ENCODE measurements at places on chromosomes 7 and 10.
A peak's percentile ranks its signal among the peaks of the same experiment; 100 is the strongest.

GRCh38 chr7:17952387-17952786 lies 12.1 kb upstream of the SNX13 start:
- DNase-seq: no peak

- no peak for DNase-seq
These were observed 10.2 kb downstream of the PTEN start for GRCh38 chr10:87873656-87874055.

DNA sequence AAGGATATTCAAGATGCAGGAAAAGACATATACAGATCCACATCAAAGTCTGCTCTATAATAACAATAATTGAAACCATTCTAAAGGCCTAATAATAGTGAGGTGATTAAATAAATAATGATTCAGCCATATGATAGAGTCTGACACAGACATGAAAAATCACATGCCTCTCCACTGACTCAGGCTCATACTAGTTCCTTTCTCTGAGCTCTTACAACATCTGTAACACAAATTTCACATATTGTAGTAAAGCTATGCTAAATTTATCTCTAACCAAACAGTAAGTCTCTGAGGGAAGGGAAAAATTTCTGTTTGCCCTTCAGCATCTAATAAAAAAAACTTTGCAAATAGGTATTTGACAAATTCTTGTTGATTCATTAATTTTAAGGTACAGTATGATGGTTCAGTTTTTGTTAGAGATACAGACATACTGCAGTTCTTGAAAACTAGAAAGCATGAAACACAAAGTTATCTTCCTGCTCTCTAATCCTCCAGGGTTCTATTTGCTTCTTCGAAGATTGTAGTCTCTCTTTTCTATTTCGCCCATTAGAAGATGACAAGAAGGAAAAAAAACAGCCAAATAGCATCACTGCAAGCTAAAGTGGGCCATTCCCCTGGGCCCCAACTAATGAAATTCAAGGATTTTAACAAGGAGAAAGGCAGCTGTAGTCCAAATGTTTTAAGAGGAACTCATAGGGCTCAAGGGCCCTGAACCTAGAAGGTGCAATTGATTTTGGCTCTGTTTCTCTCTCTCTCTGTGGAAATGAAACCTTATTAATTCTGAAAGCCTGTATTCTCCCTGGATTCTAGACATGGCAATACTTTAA lies 53.9 kb downstream of the CUBN start:
- peak; percentile 26 for DNase-seq

DNA sequence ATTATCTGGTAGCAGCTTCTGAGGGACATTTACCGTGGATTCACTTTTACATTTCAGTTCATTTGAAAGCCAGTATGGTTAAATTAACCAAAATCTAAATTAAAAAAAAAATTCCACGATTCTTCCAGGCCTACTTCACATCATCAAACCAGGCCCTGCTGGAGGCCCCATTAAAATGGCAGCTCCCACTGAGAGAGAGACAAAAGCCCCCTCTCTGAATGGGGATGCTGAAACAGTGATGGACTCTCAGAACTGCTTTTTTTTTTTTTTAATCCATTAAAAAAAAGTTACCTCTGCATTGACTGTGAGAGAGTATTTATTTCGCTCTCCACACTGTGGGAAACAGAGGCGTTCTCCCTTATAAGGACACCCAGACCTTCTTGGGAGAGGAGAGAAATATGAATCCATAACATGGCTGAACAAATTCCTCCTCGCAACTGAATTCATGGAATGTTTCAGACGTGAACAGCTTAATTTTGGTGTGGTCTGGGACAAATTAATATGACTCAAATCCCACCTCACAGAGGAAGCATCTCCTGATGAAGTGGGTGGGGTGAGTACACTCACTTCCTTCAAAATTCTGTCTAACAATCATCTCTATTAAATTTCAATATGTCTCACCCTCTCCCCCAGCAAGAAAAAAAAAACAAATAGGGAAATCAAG lies 73.5 kb downstream of the SAMD9 start:
- DNase-seq: no peak

DNA sequence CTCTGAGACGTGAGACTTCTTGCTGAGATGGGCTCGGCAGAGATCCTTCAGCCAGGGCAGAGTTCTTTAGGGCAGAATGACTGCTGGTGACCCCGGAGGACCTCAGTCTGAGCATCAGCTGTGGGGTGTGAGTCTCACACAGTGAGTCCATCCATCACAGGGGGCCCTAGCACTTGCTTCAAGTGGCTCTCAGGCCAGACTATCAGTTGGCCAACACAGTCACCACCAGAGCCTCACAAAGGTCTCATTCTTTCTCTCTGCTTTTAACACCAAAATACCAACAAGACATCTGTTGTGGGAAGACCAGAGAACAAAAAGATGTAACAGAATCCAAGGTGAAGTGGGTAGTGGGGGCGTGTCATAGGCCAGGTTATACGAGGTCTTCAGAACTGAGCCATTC lies 345.6 kb upstream of the NRP1 start:
- no peak for DNase-seq
